ENCODE measurements at places on chromosomes 2 and 18.

DNA sequence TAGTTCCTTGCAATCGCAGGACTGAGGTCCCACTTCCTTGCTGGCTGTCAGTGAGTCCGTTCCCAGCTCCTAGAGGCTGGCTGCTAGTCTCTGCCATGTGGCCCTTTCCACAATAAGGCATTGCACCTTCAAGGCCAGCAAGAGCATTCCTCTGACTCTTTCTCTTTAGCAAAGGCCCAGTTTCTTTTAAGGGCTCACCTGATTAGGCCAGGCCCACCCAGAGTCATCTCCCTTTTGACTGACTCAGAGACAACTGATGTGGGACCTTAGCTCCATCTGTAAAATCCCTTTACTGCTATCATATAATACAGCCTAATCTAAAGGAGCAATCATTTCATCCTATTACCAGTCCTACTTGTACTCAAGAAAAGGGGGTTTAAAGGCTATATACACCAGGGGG, 278.2 kb downstream of the SLC4A3 start:
- no peak for DNase-seq

DNA sequence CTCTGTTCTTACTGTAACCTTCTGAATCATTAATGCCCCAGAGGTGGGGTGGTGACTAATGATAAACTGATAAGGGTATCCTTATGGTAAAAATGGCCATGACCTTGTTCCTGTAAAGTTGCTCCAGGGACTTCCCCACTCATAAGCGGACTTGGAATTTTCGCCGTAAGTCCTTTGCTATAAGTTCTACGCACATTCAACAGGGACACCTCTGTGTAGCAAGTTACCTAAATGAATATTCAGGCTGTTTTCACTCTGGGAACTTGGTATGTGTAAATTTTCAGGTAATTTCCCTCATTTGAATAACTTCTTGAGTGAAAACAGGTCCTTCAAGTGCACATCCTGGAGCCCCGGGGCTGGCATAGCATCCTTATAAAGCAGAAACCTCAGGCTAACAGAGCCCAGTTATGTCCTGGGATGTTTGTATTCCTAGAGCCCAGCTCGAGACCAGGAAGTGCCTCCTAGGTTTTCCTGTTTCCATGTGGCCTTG, 9.4 kb upstream of the AGFG1 start:
- no peak for DNase-seq

- no peak for DNase-seq
Measured at GRCh38 chr2:226125176-226125883, 674.3 kb downstream of the IRS1 start.

DNA sequence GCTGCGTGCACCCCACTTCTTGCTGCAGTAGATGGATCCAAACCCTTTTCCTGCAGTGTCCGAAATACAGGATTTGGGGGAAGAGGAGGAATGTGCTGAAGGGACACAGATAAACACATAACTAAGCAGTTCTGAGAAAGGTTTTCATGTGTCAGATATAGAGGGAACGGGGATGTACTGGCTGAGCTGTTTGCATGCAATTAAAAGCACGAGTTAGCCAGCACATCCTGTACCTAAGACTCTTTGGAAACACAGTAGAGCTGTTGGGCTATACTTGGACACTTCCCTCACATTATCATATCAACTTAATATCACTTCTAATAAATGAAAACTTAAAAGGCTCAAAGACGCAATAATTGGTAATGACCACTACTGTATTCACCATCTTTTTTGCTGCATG, 377.4 kb downstream of the XIRP2 start:
- DNase-seq: no peak

DNA sequence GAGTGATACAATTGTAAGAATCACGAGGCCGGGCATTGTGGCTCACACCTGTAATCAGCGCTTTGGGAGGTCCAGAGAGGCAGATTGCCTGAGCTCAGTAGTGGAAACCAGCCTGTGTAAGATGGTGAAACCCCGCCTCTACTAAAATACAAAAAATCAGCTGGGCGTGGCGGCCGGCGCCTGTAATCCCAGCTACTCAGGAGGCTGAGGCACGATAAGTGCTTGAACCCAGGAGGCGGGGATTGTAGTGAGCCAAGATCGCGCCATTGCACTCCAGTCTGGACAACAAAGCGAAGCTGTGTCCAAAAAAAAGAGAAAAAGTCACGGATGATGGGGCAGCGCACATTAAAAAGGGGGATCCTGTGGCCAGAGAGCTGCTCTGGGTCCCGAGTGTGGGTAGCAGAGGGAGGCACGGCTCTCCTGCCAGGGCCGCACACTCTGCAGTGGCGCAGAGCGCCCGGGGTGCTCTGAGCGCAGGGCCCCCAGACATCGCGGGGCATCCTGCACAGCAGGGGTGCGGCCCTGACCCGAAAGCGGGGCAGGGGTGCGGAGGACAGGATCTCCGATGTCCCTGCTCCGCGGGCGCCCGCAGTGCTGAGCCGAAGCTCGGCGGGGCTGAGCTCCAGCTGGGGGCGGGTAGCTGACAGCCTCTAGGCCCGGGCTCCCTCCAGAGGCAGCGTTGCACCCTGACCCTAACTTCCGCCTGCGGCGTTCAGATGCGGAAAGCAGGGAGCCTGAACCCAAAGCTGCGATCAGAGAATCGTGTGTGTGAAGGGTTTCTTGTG, 30.4 kb upstream of the RAB6D start:
- DNase-seq: no peak

DNA sequence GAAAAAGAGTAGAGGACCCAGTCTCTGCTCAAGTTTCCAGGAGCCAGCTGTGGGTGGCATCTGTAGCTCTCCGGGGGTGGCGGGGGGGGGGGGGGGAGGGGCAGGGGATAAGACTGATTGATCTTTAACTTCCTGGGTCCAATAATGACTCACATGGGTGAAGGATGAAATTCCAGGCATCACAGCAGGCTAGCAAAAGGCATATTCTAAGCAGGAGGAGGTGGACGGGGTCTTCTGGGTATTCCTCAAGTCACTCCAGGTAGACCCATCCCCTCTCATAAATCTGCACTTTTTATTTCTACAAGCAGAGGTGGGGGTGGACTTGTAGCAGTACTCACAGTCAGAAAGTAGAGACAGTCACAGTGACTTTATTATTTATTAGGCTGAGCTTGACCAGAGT, 85.5 kb upstream of the TMEM247 start:
- DNase-seq: no peak

DNA sequence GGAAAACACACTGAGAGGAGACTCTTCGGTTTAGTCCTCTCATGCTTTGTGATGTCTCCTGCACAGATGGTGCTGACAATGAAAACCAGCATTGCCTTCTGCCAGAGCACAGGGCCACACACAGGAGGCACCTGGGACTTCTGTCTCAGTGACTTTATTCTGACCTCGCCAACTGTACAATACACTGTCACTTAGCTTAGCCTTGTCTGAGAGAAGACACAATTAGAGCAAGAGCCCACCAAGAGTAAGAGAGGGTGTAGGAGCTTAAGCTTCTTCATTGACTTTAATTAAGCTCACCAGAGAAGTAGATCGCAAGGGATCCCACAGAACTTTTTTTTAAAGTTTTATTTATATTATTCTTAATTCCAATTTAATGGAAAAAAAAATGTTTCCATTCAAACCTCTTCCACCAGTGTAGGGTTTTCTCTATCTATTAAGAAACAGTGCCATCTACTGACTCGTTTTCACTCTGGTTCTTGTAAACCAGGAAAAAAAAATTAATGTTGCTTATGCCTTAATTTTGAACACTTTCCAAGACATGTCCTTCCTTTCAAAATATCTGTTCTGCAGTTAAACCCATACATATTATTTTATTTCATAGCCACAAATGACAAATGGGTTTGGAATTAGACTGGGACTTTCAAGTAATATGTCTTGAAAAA, 42.4 kb upstream of the DDX18 start:
- DNase-seq: no peak

DNA sequence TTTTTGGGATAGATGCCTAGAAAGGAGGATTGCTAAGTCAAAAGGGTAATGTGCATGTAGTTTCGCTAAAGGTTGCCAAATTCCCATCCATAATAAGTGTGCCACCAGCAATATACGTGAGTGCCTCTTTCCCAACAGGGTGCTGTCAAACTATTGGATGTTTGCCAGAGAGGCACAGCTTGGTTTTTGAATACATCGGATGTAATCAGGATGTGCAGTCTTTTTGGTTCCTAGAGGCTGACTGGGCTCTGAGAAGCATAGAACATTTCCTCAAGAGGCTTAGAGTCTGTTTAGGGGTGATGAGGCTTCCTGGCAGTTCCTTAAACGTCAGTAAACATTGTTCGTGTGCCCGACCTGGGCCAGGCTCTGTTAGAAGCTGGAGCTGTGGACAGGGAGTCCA, 28.0 kb downstream of the AGAP1 start:
- no peak for DNase-seq

DNA sequence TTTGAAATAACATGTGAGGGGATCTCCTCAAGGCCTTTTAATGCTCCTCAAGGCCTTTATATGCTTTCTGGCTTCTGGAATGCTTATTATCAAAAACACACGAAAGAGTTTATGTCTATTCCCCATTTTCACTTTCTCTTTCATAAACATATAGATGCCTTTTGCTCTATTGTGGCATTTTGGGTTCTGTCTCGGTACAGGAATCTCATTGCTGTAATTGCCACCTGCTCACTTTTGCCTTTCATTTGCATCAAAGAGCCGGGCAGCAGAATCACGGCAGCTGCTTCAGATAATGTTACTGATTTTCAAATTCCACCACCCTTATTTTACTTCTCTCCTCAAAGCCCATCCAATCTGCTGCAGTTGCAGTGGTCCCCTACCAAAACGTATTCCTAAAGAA, 54.8 kb upstream of the LPIN2 start:
- DNase-seq: no peak

- no peak for DNase-seq
Measured at GRCh38 chr2:33047939-33048338, 101.2 kb downstream of the LTBP1 start.

- DNase-seq: peak; percentile 39
Measured at GRCh38 chr2:9782197-9782719, 61.0 kb upstream of the TAF1B start.

DNA sequence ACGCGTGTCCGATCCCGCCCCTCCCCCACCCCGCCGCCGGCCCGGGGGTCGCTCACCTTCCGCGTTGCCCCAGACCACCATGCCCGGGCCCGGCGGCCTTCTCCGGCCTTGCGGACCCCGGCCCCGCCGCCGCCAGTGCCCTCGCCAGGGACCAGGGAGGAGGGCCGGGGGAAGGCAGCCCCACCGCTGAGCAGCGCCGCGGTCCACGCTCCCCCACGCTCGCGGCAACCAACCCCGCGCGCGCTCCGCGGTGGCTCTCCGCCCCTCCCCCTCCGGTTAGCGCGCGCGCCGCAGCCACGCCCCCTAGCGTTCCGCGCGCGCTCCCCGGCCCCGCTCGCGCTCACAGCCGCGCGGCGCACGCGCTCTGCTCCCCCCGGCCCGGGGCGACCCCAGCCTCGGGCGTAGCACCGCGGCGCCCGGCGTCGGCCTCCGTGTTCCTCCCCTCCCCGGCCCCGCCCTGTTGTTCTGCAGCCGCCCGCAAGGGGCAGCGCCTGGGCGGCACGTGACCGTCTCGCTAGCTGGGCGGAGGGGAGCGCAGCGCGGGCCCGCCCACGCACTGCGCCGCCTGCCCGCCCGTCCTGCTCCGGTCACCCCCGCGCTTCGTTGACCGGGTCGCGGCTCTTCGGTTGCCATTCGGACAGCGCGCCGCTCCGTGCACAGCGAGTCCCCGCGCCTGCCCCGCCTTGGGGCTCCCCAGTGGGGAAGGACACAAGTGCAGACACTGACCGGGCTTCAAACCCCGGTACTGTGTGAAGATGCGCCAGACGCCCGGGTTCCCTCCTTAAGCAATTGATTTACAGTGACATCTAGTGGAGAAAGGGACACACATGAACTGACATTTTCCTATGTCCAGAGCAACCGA, at the start of gene REV1:
Gene REV1, minus strand, starts transcription at position 257 of the 862 bp plus-strand sequence. CDS start 25,042 bp downstream, outside the sequence.
- peak; percentile 71 for DNase-seq

GRCh38 chr2:223054193-223054781, 2.3 kb downstream of the KCNE4 start:
- DNase-seq: no peak

GRCh38 chr2:218400167-218400929, 680 bp downstream of the CTDSP1 start:
- DNase-seq: no peak

GRCh38 chr2:197498937-197499593, 575 bp downstream of the HSPD1 start:
- DNase-seq: no peak

DNA sequence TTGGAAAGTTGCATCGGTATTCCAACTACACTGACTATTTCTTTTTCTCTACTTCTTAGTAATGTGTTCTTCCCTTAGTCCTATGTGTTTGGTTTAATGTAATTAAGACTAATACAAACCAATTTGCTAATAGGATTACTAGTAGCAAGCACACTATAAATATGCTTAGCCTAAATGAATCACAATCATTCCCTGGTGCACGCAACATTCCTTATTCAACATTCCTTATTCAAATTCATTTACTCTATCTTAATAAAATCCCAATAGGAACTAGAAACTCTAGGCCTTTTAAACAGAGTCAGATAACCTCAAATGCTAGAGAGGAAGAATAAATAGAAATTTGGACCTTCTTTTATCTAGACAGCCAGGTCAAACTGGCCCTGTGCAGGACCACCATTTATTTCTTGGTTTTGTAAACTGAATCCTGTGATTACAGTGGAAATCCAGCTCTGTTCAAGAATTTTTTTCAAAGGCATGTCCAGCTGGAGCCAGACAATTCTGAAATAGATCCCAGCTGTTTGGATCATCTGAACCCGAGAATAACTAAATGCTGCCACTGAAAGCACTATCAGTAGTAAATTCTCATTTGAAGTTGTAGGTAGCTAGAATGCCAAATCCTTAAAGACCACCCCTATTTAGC, 103.1 kb downstream of the PPP1R1C start:
- DNase-seq: no peak

GRCh38 chr18:35144698-35145097, 96.1 kb upstream of the ZNF397 start:
- DNase-seq: no peak

- no peak for DNase-seq
Measured at GRCh38 chr18:21289827-21290226, 47.8 kb downstream of the GREB1L start.

GRCh38 chr2:103361712-103362111, 599.9 kb downstream of the TMEM182 start:
- no peak for DNase-seq

All from NCI-H1417 treated with DMSO at 0.1 percent for 48 hours (cell line).